ENCODE measurements at places on chromosomes 3 and 15. TPM values are rescaled to one million over a fixed set of nuclear protein-coding genes. Genes with fewer than 3 reads are reported as not detected.

CELF6 gene
- 1.9 TPM for total RNA-seq

CELSR3 gene
- total RNA-seq: 2.2 TPM

IL5RA gene
- 0.46 TPM for total RNA-seq

GXYLT2 gene
- total RNA-seq: 14.8 TPM

HACL1 gene
- total RNA-seq: 20.3 TPM

Measured in omental fat pad (tissue), 4 donors.